ENCODE measurements at places on chromosomes 11 and 22.

GRCh38 chr22:41963453-41964111, 5.7 kb upstream of the SEPTIN3 start:
- DNase-seq, result no peak

- no peak for DNase-seq
Observed at GRCh38 chr11:8282631-8283030, 19.0 kb upstream of the LMO1 start.

- no peak for DNase-seq
Observed at GRCh38 chr11:134916421-134917213, 504.6 kb upstream of the B3GAT1 start.

DNA sequence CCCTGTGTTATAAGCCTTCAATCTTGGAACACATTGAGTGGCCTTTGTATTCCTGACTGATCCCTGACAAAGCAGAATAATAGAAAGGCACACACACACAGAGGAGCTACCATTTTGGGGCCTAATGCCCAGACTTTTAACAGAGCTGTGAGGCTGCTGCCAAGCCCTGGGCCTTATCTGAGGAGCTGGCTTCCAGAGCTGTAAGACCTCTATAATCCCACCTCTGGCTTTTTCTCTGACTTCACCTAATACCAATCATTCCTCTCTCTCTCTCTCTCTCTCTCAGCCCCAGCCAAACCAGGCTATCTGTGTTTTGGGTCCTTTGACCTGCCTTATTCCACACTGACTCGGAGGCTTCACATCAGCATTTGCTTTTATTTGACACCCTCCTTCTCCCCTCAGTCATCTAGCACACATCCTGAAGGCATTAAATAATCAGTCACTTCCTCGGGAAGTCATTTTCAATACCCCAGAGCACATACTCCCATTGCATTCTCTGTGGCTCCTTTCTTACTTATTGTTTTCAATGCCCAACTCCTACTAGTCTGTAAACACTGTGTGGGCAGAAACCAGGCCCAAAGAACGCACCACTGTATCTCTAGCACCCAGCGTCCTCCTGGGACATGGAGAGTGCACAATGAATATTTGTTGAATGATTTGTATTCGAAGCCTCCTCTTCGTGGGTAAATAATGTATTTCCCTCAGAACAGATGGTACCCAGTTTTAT, 21.2 kb upstream of the TRIM44 start:
- no peak for DNase-seq

- DNase-seq, result no peak
Observed at GRCh38 chr22:23068096-23068831, 2.1 kb upstream of the GNAZ start.

DNA sequence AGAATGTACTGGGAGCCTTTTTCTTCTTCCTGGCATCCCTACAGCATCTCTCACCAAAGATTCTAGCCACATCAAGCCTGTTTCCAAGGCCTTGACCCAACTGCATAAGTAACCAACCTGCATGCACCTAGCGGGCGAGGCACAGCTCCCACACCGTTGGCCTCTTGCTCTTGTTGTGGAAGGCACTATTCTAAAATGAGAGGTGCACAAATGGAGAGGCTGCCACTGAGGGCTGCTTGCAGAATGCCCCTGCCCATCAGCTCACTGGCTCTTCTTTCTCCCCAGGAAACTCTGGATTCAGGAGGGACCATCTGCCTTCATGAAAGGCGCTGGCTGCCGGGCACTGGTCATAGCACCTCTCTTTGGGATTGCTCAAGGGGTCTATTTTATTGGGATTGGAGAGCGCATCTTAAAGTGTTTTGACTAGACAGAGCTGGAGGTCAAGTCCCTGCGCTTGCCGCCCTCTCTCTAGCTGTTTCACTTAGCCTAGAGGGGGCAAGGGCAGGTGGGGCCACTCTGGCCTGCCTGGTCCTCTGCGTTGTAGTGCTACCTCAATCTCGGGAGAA, 26.6 kb downstream of the SLC25A18 start:
- no peak for DNase-seq

- DNase-seq, result no peak
Observed at GRCh38 chr11:109510316-109510715, 88.3 kb downstream of the C11orf87 start.

DNA sequence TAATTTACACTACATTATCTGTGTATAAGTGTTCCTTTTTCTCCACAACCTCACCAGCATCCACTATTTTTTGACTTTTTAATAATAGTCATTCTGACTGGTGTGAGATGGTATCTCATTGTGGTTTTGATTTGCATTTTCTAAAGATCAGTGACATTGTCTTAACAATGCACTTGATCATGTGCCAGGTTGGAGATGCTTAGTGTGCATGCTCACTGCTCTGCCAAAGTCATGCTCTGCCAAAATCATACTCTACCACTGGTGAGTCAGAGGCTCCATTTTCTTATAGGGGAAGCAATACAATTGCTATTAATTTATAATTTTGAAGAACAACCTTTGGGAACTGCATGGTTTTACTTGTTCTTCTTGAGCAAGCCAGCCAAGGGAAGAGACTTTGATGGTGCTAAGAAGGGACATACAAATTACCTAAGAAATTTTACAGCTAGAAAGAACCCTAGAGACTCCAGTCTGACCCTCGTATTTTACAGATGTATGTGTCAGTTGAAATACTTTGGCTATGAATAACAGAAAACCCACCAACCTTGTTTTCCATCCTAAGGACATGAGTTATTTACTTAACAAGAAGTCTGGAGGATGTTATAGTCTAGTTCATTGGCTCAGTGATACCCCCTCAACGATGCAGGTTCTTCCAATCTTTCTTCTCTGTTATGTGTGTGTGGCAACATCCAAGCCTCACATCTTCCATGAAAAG, 368.9 kb downstream of the DDX10 start:
- no peak for DNase-seq

DNA sequence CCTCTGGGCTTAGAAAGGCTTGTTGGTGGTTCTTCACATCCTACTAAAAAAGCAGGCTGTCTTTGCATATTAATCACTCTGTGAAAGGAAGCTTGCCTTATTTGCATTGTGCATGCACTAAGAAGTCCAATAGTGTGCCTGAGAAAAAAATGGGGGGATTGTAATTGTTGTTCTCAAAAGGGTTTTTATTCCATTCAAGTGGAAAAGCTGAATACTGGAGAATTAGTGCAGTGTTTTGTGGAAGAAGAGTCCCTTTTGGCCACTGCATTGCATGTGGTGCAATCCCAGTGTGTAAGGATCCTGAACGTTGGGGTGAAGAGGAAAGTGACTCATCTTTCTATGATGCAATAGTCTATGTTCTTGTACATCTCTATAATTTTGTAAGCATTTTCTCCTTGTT, 16.5 kb downstream of the NCAM1 start:
- no peak for DNase-seq
